WTC11 (cell line): ENCODE measurements at places on chromosomes 1 and 21. TPM values are rescaled to one million over a fixed set of nuclear protein-coding genes. Genes with fewer than 3 reads are reported as not detected.

CORT gene
- total RNA-seq, result 0.48 to 0.66 TPM (median 0.48 TPM) in 3 replicates

CD48 gene
- total RNA-seq, result 0.37 to 0.96 TPM (median 0.66 TPM) in 3 replicates

TRIM67 gene
- not detected in 3 replicates for total RNA-seq

SNX7 gene
- 12.9 to 15.7 TPM (median 14.8 TPM) in 3 replicates for total RNA-seq

GRCh38 chr1:100445565-100445964 is 92.4 kb upstream of the GPR88 start:
- H3K27ac ChIP-seq, result no peak overlapping the region
- H3K27me3 ChIP-seq, result no peaks in the 10 kb centered on the region
- H3K4me3 ChIP-seq, result no peak overlapping the region

GRCh38 chr1:156104861-156105832 is 9.4 kb upstream of the LMNA start:
- H3K27ac ChIP-seq, result peak overlapping the region; percentile 95
- peaks cover 60% of the 10 kb centered on the region for H3K4me1 ChIP-seq
- peak overlapping the region; percentile 69 for H3K4me3 ChIP-seq
- H3K27me3 ChIP-seq, result peaks cover 1% of the 10 kb centered on the region; the same call in 1 of the 2 replicates

- no peak overlapping the region for H3K4me3 ChIP-seq
- no peaks in the 10 kb centered on the region for H3K27me3 ChIP-seq
- no peak overlapping the region for H3K27ac ChIP-seq
- H3K36me3 ChIP-seq, result peaks cover 25% of the 10 kb centered on the region
- no peak for DNase-seq
- peaks cover 6% of the 10 kb centered on the region for H3K4me1 ChIP-seq
Measured at GRCh38 chr1:178464141-178464540, 32.6 kb downstream of the CLEC20A start.

DNA sequence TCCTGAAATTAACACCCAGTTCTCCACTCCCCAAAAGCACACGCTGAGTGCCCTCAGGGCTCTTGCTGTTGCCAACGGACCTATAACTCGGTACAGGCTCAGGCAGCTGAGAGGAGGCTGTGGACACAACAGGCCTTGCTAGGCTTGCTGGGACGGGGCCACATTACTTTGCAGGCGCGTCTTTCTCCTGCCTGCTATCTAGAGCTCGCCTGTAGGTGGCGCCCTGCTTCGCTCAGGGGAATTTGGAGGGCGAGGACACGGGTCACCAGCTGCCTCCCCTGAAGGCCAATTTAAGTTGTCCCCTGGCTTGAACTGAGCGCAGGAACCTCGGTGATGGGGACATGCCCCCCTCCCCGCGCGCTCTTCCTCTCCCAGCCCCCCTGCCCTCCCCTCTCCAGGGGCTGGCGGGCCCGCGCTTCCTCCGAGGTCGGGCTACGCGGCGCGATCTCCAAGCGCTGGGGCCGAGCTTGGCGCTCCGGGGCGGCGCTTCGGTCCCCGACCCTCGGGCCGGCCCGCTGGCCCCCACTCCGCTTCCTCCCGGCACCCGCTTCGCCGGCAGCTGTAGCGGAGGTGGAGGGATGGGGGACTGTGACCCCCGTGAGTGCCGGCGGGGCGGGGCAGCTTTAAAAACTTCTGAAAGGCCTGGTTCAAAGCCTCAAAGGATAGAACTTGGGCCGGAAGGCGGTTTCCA is 32.4 kb upstream of the NFIA start:
- H3K4me1 ChIP-seq, result peaks cover 36% of the 10 kb centered on the region
- peaks cover 50% of the 10 kb centered on the region for H3K27me3 ChIP-seq
- H3K4me3 ChIP-seq, result peak overlapping the region; percentile 70
- no peak overlapping the region for H3K27ac ChIP-seq
- DNase-seq, result peak; percentile 97

GRCh38 chr1:197911857-197912696 is 5.1 kb upstream of the LHX9 start:
- DNase-seq, result peak; percentile 54
- peaks cover 82% of the 10 kb centered on the region for H3K4me1 ChIP-seq
- H3K27ac ChIP-seq, result no peak overlapping the region
- no peaks in the 10 kb centered on the region for H3K36me3 ChIP-seq

- DNase-seq, result no peak
- H3K36me3 ChIP-seq, result peaks cover 12% of the 10 kb centered on the region
- H3K27ac ChIP-seq, result no peak overlapping the region
- no peak overlapping the region for H3K4me3 ChIP-seq
Measured at GRCh38 chr1:1517973-1518620, 6.1 kb downstream of the ATAD3A start.

DNA sequence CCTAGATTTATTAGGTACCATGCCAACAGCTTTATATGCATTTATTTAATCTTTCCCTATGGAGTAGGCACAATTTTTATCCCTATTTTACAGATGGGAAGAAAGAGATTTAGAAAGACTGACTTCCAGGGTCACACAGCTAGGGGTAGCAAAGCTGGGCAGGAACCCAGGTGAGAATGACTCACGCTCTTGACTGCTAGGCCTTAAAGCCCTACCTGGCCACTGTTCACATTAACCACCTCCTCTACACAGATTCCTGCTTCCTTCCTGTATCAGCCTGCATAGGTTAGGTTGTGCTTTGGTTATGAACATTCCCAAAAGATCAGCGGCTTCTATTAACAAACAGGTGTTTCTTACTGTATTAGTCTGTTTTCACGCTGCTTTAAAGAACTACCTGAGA is 53.2 kb downstream of the DNAJC6 start:
- H3K4me1 ChIP-seq, result peaks cover 12% of the 10 kb centered on the region
- no peaks in the 10 kb centered on the region for H3K36me3 ChIP-seq
- no peak for DNase-seq
- no peaks in the 10 kb centered on the region for H3K27me3 ChIP-seq
- no peak overlapping the region for H3K4me3 ChIP-seq

- H3K27me3 ChIP-seq, result no peaks in the 10 kb centered on the region
- no peaks in the 10 kb centered on the region for H3K36me3 ChIP-seq
- no peak overlapping the region for H3K4me3 ChIP-seq
Measured at GRCh38 chr1:66644331-66644730, 107.9 kb upstream of the DYNLT5 start.

DNA sequence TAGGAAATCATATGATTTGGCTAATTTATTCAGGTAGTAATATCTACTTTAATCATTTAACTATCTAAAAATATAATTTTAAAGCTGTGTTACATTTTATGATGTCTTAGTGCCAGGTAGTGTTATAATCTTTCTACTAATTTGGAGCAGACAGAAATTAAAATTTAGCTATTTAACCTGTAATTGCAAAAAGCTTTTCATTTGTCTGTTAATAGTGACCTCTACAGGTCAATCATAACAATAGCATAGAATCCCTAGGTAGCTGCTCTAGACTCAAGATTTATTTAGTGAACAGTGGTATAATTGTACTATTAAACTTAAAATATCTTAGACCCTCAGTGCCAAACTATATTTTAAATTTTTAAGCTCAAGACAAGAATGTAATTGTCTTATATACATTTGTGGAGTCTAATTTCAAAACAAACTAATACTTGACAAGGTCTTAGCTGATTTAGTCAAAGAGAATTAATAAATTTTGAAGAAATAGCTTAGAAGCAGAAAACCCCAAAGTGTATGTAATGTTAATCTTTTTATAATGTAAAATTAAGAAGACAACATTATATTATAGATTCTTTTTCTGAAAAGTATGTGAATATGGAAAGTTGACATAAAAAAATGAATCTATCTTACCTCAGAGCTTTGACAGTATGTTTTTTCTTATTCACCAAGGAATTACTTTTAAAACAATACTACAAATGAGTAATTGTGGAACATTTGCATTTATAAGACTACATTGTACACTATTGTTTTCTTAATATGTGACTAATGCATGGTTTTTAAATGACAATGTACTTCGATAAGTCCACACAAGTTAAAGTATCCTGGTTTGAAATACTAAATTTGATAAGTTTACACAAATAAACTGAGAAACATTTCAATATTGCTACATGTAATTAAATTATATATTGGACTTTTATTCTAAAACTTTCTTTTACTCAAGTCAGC is 64.1 kb upstream of the RNPC3 start:
- no peak overlapping the region for H3K4me3 ChIP-seq
- peaks cover 11% of the 10 kb centered on the region for H3K4me1 ChIP-seq
- DNase-seq, result no peak
- H3K27ac ChIP-seq, result no peak overlapping the region
- no peaks in the 10 kb centered on the region for H3K27me3 ChIP-seq

GRCh38 chr1:244957525-244957924 is 93.2 kb upstream of the HNRNPU start:
- H3K27me3 ChIP-seq, result no peaks in the 10 kb centered on the region
- DNase-seq, result no peak

GRCh38 chr1:6471086-6471969 is 5.4 kb upstream of the TNFRSF25 start:
- peaks cover 24% of the 10 kb centered on the region for H3K36me3 ChIP-seq
- peak overlapping the region; percentile 63 for H3K4me3 ChIP-seq
- no peak overlapping the region for H3K27ac ChIP-seq
- no peaks in the 10 kb centered on the region for H3K27me3 ChIP-seq

GRCh38 chr1:176605176-176605575 is 142.2 kb downstream of the PAPPA2 start:
- H3K27ac ChIP-seq, result no peak overlapping the region
- H3K4me1 ChIP-seq, result no peaks in the 10 kb centered on the region
- no peaks in the 10 kb centered on the region for H3K27me3 ChIP-seq

GRCh38 chr1:66412704-66413103 is 121.2 kb upstream of the SGIP1 start:
- no peak overlapping the region for H3K27ac ChIP-seq
- no peaks in the 10 kb centered on the region for H3K4me1 ChIP-seq
- DNase-seq, result no peak
